ENCODE measurements at places on chromosomes 7 and 10.

DNA sequence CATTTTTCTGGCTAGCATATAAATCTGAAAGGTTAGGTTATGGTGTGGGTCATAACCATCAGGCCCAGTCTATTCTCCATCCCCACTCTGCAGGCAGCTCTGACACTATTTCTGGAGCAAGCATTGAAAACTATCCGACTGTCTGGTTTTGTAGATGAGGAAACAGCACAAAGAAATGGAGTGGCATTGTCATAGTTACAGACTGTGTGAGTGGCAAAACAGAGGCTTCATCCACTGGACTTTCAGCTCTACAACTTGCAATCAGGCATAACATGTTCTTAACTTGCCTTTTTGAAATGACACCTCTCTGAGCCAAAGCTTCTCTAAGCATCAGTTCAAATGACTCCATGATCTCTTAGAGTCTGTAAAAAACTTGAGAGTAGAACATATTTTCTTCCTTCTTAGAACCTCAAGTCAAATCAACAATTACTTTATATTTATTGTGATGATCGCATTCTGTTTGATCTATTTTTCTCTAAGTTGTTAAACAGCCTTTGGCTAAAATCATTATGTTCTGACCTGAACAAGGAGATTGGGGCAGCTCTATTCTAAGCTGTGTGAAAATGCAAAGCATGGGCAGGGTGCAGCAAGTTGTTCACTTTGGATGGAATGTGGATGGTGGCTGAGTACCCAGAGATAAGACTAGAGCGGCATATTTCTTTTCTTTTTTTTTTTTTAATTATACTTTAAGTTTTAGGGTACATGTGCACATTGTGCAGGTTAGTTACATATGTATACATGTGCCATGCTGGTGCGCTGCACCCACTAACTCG, 68.5 kb downstream of the LRRC4 start:
- no peak for DNase-seq

DNA sequence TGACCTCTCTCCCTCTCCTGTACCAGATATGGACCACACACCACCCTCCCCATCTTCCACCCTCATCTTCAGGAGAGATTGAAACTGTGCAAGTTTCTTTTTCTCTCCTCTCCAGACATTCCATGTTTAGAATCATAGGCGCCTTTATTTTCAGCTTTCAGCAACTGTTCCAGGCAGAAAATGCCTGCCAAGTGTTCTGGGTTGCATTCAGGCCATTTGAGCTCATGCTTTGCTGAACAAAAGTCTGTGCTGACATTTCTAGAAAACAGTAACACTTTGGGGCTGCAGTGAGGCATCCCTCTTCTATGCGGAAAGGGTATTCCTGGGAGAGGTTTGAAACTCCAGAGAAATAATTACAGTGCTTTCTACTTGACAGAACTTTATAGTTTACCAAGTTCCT, 361.7 kb downstream of the GPAM start:
- DNase-seq: no peak

GRCh38 chr10:132624847-132625471, 87.4 kb downstream of the INPP5A start:
- DNase-seq: no peak

DNA sequence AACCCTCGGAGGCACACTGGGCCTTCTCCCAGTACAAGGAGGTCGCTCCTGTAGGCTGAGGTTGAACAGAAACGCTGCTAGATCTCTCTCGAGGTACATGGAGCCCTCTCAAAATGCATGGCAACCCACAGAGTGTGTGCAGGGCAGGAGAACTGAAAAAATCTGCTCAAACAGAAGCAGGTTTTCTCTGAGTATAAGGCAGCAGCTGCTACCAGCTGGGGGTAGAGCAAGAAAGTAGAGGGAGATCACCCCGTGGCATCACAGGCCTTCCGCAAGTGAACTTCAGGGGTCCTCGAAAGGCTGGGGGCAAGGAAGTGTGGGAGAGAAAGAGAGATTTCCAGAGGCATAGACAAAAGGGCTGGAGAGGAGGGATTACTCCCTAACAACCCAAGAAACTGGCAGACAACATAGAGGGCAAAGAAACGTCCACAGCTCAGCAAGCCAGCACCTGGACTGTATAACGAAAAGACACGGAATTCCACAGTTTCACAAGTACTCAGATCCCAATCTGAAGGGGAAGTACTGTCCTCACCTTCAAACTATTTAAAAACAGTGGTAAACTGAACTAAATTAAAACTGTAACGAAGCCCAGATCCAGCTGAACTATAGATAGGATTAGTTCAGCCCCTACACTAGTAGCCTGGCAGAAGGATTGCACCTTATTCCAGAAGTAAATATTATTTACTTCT, 299.2 kb downstream of the IPMK start:
- no peak for DNase-seq

- no peak for DNase-seq
Observed at GRCh38 chr7:28176174-28176573, 4.4 kb downstream of the JAZF1 start.

GRCh38 chr10:5095687-5096086, 1.5 kb downstream of the AKR1C3 start:
- no peak for DNase-seq

GRCh38 chr10:130198651-130199050, 62.5 kb downstream of the GLRX3 start:
- no peak for DNase-seq

All from stimulated activated CD8-positive, alpha-beta memory T cell treated with anti-CD3 and anti-CD28 coated beads, Interleukin-7, amount 100 ng/mL, for 4 hours (primary cell).